ENCODE measurements at places on chromosomes 1 and 21.
A peak's percentile ranks its signal among the peaks of the same experiment; 100 is the strongest.

- no peak for DNase-seq
These were observed 19.4 kb downstream of the KCNC4 start for GRCh38 chr1:110229348-110230001.

GRCh38 chr1:15168479-15168878 lies 14.9 kb downstream of the TMEM51 start:
- no peak for DNase-seq

- DNase-seq, result no peak
These were observed 12.2 kb downstream of the ADAMTS5 start for GRCh38 chr21:26954662-26955121.

GRCh38 chr1:27660300-27660835 lies 11.6 kb downstream of the IFI6 start:
- no peak for DNase-seq

DNA sequence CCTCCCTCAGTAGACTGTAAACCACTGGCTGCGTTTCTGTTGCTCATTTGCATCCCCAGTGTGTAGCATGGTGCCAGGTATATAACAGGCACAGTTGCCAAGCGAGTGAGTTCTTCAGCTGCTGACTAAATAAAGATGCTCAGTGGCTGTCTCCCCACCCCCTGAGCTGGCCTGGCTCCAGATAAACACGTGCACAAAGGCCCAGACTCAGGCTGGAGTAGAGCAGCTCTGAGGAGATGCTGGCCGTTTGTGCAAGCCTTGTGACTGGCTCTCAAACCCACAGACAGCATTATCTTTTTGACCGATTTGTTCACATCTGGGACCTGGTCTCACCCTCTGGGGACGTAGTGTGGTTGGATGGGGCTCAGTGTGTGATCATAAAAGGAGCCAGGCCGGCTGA lies 7.1 kb downstream of the CHRNB2 start:
- no peak for DNase-seq

GRCh38 chr1:7565099-7565750 lies 205.9 kb upstream of the VAMP3 start:
- no peak for DNase-seq

DNA sequence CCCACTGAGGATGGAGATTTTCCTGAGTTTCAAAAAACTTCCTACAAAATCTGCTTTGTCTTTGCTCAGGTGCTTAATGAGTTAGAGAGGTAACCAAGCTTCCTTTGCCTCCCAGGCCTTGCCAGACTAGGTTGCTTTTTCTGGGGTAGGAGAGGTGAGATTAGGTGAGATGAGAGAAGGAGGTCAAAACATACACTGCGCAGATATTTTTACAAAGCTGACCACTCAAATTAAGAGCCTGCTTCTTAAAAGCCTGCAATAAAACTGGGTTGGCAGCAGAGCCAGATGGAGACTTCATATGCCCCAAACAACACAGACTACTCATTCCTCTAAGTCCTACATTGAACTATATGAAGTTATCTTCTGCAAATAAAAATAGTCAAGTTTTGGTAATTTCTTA lies 352.5 kb downstream of the NUF2 start:
- no peak for DNase-seq

DNA sequence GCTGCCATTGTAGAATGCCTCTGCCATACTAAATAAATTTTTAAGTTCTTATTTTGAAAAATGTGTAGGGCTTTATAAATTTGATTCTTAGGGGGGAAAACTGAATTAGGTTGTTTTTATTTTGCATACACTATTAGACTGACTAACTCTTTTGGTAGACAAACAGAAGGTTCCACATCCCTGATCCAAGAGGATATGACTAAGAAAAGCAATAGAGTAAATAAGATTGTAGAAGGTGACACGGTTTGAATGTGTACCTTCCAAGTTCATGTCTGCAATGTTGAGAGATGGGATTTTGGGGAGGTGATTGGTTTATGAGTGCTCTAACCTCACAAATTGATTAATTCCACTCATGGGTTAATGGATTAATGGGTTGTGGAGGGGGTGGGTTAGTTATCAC lies 127.9 kb downstream of the GLUL start:
- no peak for DNase-seq

GRCh38 chr21:44986471-44987291 lies 46.9 kb downstream of the SLX9 start:
- DNase-seq, result no peak

DNA sequence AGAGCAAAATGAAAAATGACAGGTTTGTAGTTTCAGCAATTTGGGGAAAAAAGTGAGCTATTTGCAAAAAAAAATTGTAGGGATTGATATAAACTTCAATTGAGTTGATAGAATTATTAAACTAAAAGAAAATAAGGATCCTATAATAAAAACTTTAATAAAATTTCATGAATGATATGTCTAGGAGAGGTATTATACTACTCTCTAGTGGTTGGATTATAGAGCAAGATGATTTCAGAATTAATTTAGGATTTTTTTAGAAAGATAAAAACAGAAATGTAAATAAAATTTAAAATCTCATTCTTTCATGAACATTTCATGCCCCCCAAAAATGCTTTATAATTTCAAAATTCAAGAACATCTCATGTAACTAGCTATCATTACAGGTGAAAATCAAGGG lies 430.4 kb downstream of the DSCAM start:
- DNase-seq, result no peak

- no peak for DNase-seq
These were observed 54.2 kb downstream of the WDR64 start for GRCh38 chr1:241706257-241706656.

DNA sequence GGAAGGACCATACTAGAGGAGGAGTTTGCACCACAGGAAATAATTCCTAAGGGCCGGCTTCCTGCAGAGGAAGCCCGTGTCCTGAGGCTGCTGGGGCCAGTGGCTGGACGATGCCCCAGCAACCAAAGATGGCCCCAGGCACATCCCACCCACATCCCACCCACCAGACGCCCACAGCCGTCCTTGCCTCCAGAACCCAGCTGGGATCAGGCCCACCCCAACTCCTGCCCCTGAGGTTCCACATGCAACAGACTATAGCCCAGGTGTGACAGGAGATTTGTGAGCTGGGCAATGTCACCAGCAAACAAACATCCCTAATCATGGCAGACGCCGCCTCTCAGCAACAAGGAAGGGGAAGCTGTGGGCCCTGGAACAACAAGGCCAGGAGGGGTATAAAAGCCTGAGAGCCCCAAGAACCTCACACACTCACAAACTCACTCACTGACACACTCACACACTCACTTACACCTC lies at the start of gene KRTAP10-9:
Gene KRTAP10-9, plus strand, starts transcription at position 421 of the 471 bp plus-strand sequence. CDS start 79 bp downstream, outside the sequence.
- no peak for DNase-seq

DNA sequence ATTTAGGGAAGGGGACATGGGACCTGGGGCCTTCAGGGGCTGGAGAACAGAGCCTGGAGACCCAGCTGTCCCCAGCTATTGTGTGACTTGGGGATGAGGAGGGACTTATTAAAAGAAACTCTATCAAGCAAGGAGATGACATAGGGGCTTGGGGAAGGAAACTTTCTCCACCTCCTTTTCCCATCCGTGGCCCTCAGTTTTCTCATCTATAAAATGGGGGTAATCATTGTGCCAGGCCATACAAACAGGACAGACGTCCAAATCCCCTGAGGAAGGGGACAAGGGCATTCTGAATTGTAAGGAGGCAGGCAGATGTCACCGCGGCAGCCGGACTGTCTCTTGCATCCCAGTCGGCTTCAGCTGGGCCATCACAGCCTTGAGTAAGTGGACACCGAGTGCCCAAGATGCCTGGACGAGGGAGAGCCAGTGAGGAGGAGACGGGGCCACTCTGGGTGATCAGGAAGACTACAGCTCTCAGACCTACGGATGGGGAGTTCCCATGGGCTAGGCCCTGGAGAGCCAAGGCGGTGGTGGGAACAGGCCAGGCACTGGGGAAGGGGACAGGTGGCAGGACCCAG lies 1.9 kb downstream of the FBXO2 start:
- no peak for DNase-seq

GRCh38 chr1:162021124-162021523 lies 2.5 kb downstream of the OLFML2B start:
- DNase-seq, result no peak

GRCh38 chr1:183239793-183240525 lies 53.9 kb downstream of the LAMC2 start:
- no peak for DNase-seq

DNA sequence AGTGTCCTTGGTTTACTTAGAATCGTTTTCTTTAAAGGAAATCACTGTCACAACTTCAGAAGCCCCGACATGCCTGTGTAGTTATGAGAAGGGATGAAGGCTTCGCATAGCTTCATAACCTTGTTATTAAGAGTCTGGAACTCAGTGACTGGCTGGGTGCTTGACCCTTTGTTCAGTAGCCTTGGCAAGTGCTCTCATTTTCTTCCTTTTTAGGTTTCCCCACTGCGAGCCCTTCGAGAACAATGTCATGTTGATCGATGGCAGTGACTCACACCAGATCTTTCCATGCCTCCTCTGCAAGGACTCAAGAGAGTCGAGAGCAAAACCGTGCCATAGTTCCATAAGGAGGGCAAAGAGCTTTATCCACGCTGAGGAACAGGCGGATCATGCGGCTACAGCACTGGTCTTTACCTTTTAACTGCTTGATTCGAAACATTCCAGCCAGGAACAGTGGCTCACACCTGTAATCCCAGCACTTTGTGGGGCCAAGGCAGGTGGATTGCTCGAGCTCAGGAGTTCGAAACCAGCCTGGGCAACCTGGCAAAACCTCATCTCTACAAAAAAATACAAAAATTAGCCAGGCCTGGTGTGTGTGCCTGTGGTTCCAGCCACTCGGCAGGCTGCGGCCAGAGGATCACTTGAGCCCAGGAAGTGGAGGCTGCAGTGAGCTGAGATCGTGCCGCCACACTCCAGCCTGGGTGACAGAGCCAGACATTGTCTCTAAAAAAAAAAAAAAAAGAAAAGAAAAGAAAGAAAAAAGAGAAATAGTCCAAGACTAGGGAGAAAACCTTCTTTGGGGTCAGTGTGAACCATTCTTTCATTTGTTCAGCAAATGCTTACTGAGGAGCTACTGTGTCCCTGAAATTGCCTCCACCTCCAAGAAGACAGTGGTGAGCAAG lies 95.4 kb upstream of the ERRFI1 start:
- no peak for DNase-seq

DNA sequence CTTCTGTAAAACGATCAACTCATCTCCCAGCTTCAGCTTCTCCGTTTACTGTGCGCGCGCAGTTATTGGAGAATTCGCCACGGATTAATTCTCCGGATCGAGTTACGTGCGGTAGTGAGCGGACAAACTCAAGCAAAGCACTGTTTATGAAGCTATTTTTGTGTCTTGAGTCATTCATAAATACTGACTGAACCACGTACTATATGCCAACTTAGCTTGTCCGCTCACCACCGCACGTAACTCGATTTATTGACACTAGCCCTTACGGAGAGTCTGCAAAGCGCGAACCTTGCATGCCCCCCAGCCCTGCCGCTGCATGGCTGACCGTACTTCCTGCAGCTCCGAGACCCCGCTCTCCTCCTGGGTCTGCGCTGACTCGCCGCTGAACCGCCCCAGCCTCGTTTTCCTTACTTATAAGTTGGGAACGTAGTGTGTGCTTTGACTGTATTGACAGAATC lies 773 bp downstream of the CHD1L start:
- no peak for DNase-seq

GRCh38 chr1:6500544-6501278 lies 9.2 kb upstream of the PLEKHG5 start:
- DNase-seq, result no peak

DNA sequence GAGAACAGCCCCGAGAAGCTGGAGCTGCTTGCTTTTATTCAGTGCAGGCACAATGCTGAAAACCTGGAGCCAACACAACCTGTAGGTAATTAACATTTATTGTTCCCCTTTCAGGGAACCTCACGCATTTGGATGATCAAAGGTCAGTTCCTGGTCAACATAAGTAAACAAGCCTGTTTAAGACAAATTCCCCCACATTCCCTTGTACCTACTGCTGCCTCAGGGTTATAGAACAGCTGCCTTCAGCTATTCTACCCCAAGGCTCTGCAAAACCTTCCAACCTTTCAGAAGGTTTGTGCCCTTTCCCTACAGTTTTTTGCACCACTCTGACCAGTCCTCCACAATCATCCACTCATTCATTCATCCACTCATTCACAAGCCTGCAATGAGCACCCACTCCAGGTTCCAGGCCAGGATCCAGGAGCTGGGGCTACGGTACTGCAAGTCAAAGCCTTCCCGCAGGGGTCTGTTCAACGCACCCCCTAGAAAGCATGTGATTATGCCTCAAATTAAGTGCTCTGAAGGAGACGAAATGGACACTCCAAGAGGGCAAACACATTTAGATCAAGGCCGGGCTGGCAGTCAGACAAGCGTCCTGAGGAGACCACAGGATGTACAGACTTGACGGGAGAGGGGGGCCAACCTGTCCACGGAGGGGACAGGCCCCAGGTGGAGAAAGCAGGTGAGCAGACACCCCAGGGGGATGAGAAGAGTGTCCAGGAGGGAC lies 683.9 kb downstream of the MATN1 start:
- no peak for DNase-seq

- DNase-seq, result no peak
These were observed 318.9 kb upstream of the CHRM3 start for GRCh38 chr1:239067480-239067879.

GRCh38 chr21:33325222-33326067 lies 675 bp downstream of the IFNAR1 start:
- peak; percentile 47 for DNase-seq

- DNase-seq, result no peak
These were observed 77.0 kb upstream of the IFFO2 start for GRCh38 chr1:19033515-19033839.

DNA sequence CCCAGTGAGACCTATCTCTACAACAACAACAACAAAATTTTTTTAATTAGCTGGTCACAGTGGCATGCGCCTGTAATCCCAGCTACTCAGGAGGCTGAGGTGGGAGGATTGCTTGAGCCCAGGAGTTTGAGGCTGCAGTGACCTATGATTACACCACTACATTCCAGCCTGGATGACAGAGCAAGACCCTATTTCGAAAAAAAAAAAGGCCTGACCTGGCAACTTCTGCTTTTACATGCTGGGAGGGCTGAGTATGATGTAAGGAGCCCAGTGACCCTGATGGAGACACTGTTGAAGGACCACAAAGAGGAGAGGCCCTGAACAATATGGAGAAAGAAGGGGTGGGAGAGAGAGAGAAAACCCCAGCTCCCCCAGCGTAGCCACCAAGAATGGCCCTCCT lies 9.2 kb upstream of the VPS26C start:
- DNase-seq, result no peak

DNA sequence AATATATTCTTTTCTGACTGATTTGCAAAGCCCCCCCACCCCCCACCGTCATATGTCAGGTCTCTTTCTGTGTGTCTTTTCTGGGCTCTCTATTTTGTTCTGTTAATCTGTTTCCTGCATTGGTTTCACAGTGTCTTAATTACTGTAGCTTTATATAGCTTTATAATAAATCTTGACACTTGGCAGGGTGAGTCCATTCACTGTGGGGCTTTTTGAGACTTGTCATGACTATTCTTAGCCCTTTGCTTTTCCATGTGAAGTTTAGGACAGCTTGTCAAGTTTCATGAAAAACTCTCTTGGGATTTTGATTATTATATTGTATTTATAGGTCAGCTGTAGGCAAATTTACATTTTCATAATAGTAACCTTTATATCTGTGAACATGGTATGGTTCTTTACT lies 50.4 kb downstream of the MIGA1 start:
- DNase-seq, result no peak
